Fibroblast of skin of back (primary cell): ENCODE measurements at places on chromosomes 7 and 10.

DNA sequence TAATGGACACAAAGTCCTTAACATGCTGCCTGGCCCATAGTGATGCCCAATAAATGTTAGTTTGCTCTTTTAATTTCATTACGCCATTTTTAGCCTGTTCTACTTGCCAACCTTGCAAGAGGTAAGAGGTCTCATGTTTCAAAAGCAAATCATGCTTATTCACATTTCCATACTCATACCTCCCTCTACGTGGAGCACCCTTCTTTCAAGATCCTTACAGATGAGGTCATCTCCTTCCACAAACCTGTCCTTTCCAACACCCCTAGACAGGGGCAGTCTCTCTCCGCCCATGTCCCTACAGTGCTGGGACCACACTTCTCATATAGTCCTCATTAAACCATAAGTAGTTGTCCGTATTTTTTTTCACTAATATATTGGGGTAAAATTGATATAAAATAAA is 271.3 kb downstream of the FGFR2 start:
- DNase-seq: no peak

- DNase-seq: no peak
Measured at GRCh38 chr10:71348850-71349249, 29.8 kb downstream of the SLC29A3 start.

DNA sequence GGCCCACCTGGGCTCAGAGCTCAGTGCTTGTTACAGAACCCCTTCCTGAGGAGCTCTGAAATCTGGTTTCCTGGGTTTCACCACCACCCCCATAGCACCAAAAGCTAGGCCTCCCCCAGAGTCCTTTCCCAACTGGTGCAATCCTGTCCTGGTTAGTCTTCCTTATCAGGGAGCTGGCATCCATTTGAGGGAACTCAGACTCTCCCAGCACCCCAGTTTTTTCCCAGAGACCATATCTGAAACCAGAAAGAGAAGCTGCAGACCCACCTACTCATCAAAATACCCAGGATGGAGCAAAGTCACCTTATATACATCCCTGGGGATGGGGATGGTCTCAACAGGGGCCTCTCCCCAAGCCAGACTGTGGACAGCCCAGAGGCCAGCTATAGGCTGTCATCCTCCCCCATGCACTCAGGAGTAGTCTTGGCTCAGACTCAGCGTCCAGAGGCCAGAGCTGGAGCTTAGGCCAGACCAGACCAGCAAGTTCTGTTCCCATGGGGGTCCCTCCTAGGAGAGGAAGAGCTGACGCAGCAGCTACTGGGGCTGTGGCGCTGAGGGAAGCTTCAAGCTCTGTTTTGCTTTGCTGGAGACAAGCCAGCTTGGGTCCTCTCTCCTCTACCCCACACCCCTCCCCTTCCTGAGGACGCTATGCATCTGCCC is 3.0 kb downstream of the TBATA start:
- no peak for DNase-seq

GRCh38 chr7:116384936-116385635 is 114.5 kb upstream of the CAV2 start:
- no peak for DNase-seq

GRCh38 chr10:11144626-11145494 is 127.2 kb downstream of the CELF2 start:
- no peak for DNase-seq

DNA sequence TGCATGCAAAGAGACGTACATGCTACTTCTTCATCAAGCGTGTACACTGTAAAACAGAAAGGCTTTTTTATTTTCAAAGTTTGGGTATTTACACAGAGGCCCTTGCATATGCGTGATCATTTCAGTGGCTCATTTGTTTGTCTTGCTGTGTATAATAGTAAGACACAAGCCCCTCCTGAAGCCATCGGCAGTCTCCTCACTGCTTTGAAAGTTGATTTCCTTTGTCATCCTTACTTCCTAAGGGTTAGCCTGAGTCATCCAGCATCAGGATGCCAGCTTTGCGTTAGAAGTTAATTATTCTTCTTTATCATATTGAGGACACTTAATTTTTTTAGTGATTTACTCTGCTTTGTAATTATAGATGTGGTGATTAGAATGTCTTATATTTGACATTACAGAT is 72.5 kb upstream of the CTBP2 start:
- peak; percentile 50 for DNase-seq
